ENCODE measurements at places on chromosomes 6 and 20.

DNA sequence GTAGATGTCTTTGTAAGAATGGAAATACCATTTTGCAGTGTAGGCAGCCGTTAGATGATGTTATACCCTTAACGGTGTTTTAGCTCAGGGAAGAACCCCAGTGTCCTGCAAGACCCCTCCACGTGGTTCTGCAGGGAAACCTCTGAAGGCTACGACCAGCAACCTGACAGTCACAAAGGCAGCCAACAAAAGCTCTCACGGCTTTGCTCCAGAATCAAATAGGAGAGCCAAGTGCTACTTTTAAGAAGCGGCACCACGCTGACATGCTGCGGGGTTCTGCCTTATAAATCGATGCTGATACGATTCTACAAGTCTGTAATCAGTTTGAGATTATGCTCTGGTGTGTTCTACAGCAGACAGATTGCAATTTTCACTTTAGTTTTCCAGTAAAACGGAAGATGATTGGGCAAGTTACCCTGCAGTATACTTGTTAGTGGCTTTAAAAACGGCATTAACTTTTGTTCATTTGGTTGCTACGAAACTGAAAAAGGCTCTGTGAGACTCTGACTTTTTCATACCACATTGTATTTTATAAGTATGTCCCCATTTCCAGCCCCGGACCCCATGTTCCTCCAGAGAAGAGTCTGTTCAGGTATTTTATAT is 312.9 kb downstream of the SAMD5 start:
- DNase-seq = no peak

DNA sequence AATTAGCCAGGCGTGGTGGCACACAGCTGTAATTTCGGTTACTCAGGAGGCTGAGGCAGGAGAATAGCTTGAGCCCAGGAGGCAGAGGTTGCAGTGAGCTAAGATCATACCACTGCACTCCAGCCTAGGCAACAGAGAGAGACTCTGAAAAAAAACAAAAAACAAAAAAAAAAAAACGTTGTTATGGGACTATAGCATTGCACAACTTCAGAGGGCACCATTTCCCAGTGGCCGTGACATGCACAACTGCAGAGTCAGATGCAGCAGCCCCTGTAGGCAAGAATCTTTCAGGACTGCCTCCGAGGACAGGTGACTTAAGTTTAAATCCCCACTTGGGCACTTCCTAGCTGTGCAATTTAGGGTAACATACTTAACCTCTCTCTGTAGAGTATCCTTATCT is 64.0 kb downstream of the ZNF217 start:
- no peak for DNase-seq

DNA sequence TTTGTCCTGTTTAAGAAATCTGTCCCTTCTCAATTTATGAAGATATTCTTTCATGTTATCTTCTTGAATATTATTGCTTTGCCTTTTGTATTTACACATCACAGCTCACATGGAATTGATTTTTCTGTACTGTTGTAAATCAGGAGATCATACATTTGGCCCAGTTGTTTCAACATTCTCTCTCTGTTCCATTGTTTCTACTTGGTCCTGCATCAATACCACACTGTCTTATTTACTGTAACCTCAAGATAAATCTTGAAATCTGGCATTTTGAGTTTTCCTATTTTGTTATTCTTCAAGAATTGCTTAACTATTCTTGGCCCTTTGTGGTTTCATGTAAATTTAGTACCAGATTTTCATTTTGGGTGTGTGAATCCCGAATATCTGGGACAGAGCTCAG is 121.7 kb upstream of the CCN2 start:
- no peak for DNase-seq

GRCh38 chr6:114055349-114055748 is 84.4 kb upstream of the HDAC2 start:
- DNase-seq = no peak

GRCh38 chr6:98833057-98833306 is 1.4 kb upstream of the POU3F2 start:
- no peak for DNase-seq

DNA sequence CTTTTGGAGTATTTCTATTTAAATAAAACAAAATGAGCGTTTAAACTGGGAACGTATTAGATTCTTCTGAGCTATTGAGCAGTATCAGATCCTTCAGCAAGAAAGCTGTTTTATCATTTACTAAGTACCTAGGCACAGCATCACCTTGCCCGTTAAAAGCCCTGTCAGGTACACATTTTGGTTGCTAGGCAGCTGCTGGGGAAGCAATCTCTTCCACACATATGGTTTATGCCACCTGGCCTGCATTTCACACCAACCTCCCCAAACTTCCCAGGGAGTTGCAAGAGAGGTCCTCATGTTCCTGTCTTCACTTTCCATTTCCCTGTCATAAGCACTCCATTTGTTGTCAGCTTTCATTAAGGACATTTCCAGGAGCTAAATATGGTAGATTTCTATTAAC is 400.1 kb downstream of the PLCB1 start:
- no peak for DNase-seq

Measured in RCC 7860 (cell line).